Right kidney (tissue), 9 donors: ENCODE measurements at places on chromosomes 1 and 21.

DNA sequence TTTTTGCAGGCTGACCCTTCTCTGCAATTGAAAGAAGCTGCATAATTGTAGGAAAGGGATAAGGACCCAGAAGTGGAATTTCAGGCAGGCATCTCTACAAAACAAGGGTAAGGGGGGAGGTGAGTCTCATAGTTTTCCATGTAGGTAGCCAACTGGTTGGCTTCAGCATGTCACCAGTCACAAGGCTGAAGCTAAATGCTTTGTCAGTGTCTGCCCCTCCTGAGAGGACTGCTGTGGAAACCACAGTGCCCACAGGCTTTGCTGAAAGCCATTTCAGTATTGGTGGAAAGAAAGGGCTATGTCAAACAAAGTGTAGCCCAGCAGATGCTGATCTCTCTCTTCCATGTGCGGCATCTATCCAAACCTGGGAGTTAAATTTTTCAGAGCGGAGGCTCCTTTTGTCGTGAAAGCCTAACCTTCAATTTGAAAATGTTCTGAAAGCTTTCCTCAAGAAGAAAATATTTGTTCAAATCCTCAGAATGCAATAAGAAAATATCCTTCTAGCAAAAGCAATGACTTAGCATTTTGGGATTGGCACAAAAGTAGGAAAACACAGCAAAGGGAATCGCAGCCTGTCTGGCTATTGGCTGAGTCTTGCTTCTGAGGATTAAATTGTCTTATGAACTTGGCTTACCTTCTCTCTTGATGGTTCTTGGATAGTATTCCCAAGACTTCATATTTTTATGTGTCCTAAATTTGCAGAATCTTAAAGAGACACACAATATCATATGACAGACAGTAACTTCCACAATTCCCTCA is 591.7 kb downstream of the PLPP3 start:
- no peak for DNase-seq

DNA sequence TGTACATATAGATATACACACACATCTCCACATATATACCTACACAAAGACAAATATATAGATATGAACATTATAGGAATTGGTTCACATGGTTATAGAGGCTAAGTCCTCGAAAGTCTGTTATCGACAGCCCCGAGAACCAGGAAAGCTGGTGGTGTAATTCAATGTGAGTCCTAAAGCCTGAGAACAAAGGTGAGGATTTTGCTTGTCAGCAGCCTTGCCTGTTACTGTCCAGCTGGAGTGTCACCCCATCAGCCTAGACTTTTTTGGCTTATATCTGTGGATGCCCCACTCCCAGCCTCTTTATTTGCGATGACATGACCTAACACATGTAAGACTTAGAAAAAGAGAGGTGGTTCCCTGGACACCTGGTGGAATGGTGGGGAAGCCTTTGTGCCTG is 97.0 kb downstream of the GIPC2 start:
- DNase-seq = no peak

DNA sequence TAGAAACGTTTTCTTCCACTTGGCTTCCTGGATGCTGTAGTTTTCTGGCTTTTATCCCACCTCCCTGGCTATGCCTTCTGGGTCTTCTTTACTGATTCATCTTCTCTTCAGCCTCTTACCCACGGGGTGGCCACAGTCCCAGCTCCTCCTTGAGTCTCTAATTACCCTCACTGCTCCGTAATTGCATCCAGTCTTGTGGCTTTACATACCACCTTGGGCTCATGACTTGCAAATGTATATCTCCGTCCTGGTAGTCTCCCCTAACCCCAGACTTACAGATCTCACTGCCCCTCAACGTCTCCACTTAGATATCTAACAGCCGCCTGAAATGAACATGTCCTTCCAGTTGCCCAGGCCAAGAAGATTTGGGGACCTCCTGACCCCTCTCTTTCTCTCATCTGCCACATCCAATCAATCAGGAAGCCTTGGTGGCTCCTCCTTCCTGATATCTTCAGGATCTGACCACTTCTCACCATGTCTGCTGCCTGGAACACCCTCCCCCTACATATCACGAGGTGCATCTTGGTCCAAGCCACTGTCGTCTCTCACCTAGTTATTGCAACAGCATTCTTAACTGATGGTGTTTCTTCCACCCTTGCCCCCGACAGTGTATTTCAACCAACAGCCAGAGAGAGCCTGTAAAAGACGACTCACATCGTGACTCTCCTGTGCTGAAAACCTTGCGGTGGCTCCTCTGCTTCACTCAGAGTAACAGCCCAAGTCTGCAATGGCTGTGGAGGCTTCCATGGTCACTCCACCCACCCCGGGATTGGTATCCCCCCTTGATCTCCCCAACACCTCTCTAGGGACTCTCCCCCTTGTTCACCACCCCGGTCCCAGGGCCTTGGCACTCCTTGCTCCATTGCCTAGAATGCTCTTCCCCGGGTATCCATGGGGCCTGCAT is 219.0 kb upstream of the POU3F1 start:
- DNase-seq = no peak

GRCh38 chr21:44378646-44379514 is 25.5 kb downstream of the TRPM2 start:
- no peak for DNase-seq

DNA sequence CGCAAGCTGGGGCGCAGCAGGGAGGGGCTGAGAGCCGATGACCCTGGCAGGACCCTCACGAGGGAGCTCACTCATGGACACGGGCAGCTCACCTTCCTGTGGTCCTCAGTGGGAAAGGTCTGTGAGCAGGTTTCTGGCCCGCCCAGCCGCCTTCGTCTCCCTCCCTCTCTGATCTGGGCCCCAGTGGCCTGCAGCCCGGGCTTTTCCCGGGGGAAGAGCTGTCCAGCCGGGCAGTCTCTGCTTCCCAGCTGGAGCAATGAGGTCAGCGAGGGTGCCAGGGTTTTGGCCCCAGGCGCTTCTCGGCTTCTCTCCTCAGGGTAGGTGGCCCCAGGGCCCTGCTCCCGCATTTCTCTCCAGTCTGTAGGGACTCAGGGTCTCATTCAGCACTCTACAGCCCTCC is 22.2 kb upstream of the ARHGEF16 start:
- no peak for DNase-seq
